ENCODE measurements at places on chromosomes 1 and 21.

DNA sequence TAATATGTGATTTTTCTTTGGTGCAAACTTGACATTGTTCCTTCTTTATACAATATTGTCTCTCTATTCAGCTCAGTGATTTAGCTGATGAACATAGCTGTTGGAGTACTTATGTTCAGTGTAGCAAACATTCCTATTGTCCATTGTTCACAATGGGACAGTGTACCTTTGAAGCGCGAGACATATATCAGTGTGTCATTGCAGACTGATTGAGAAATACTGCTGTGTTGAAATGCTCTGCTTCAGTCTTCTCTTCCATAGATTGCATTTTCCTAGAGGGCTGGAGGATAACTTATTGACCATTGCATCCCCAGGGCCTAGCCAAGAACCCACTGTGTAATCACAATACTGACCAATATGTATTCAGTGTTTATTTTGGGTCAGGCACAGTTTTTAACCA, 46.5 kb downstream of the HLX start:
- no peak for DNase-seq

DNA sequence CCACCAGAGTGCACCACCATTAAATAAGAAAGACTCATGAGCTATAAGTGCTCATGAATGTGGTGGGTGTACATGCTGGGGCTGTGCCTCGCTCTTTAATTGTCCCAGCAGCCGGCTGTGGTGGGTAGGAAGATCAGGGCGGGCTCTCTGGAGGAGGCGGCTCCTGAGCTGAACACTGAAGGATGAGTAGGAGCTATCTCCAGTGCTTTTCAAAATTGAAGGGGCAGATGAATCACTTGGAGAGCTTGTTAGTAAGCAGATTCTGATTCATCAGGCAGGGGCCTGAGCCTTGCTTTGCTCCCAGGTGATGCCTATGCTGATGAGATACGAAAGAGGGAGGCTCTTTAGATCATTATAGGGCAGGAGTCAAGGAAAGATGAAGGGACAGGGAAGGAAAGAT, 54.1 kb downstream of the ETS2 start:
- DNase-seq: no peak

DNA sequence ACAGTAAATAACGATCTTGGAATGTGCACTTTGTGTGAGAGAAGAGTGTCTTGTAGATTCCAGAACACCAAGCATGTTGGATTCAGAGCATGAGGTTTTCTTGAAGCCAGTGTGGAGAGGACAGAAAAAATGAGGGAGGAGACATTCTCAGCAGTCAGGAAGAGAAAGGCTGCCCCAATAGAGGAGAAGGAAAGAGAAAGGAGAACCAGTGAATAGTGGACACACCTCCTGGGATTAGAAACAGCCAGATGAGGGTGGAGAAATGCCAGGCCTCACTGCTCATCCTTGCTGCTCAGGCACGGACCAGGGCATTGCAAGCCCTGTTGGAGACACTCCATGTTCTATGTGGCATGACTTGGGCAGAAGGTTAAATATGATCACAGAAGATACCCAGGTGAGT, 69.0 kb upstream of the KAZN start:
- DNase-seq: no peak

DNA sequence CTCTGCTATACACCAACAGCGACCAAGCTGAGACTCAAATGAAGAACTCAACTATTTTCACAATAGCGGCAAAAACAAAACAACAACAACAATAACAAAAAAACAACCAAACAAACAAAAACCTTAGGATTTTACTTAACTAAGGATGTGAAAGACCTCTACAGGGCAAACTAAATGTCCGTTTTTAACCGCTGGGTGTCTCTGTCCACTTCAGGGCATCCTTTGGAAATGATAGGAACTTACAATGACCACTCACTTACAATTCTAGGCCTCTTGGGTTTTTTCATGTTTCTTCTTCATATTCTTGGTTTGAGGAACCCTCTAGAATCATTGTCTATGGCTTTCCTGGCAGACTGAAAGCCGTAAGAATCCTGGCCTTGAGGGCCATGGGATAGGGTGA, 134.0 kb upstream of the FAM78B start:
- DNase-seq: no peak

DNA sequence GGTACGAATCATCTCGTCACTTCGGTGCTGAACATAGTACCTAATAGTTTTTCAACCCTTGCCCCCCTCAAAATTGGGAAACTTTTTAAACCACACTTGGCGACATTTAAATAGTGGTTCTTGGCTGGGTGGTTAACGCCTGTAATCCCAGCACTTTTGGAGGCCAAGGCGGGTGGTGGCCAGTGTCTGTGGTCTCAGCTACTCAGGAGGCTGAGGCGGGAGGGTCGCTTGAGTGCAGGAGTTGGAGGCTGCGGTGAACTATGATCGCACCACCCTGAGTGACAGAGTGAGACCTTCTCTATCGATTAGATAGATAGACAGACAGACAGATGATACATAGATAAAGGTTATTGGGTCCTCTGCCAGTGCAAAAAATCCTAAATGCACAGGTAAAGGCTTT, 55.5 kb upstream of the RASAL2 start:
- DNase-seq: peak; percentile 2

DNA sequence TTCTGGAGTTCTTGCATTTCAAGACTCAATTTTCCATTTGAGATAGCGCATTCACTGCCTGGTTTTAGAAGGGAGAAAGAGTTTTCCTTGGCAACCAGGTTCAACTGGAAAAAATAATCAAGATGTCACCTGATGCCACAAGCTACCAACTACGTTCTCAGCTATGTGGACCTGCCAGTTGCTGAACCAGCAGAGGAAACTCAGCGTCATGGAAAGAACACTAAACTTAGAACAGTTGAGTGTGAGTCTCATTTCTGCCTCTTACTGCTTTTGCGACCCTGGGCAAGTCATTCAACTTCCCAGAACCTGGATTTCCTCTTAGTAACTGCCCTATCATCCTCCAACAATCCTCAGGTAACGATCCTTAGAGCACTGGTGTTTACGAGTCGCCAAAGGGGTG, 373.0 kb upstream of the ESRRG start:
- DNase-seq: no peak

GRCh38 chr21:24759348-24760075, 847.8 kb downstream of the MRPL39 start:
- DNase-seq: no peak

DNA sequence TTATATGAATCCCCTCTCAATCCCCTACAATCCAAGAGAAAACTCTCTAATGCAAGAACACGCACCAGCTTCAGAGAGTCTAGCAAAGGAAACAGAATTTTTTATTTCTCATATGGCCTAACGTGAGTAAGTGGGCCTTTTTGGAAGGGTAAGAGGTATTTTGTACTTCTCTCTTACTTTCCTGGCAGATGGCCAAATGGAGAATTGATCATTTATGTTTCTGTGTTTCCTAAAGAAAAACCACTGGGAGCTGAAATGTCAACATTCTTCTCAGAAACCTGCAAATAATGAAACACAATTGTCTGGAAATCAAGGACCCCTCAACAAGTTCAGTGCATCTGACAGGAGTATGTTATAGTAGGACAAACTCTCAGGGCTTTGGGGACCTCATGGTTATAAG, 176.4 kb upstream of the C8B start:
- DNase-seq: no peak

DNA sequence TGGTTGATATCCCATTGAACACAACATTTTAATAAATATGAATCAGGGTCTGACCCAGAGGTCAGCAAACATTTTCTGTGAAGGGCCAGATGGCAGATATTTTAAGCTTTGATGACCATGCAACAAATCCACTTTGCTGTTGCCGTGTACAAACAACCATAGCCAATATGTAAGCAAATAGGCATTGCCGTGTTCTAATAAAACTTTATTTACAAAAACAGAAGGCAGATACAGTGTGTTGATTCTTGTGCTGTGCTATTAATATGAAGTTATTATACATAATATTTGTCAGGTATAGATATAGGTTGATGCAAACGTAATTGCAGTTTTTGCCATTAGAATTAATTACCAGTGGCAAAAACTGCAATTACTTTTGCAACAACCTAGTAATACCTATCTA, 8.8 kb upstream of the XCL1 start:
- no peak for DNase-seq

DNA sequence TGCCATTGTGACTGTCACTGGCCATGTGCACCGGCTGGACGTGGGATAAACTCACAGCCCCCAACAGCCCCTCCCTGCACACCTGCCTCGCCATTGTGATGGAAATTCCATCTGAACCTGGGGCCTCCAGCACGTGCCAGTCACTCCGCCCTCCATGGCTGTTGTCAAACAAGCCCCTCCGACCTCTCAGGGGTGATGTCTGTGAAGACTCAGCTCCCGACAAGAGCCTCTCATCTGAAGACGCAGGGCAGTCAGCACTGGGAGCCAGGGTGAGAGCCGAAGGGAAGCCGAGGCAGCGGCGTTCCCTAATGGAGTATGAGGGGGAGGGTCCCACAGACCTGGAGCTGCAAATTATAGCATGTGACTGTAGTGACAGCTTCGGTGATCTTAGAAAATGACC, 1.4 kb upstream of the KRTAP10-2 start:
- no peak for DNase-seq

All from MM.1S (cell line).